ENCODE measurements at places on chromosomes 2 and 18.
A peak's percentile ranks its signal among the peaks of the same experiment; 100 is the strongest.

DNA sequence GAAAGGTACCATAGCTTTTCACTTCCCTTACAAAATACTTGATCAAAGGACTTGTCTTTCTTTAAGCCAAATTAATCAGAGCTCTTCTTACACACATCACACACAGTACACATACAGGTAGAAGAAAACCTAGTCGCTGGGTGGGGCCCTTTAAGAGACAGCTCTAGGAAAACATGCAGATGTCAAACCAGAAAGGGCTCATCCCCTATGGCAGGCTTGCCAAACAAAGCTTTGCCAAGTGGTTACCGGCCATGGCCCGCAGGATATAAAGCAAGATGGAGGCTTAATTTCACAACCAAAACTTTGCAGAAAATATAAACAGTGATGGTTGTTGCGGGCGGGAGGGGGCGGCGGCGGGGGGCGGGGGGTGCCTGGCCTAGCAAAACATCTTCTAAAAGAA lies 2156.0 kb upstream of the PIK3C3 start:
- no peak for DNase-seq

DNA sequence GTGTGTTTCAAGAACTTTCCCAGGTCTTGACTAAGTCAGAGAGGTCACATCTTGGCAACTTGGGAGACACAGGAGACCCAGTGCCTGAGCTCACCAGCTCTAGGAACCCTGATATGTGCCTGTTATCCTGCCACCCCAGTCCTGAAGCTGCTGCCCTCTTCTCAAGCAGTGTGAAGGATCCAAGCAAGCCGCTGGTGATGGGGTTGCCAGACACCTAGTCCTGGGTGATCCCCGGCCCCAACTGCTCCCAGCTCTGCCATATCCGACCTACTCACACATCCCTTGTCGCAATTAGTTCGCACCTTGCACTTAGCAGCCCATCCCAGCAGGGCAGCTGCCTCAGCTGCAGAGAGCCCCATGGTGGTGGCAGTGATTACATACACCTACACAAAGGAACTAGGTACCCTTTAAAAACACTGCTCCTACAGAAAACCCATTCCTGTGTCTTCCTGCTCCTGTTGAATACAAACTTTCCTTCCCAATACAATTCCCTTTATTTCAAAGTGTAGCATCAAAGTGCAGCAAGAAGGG lies 247.2 kb upstream of the RAB12 start:
- no peak for DNase-seq

- no peak for DNase-seq
Observed at GRCh38 chr2:135662088-135662487, 79.6 kb upstream of the UBXN4 start.

- no peak for DNase-seq
Observed at GRCh38 chr2:54092940-54093339, 22.5 kb upstream of the ACYP2 start.

DNA sequence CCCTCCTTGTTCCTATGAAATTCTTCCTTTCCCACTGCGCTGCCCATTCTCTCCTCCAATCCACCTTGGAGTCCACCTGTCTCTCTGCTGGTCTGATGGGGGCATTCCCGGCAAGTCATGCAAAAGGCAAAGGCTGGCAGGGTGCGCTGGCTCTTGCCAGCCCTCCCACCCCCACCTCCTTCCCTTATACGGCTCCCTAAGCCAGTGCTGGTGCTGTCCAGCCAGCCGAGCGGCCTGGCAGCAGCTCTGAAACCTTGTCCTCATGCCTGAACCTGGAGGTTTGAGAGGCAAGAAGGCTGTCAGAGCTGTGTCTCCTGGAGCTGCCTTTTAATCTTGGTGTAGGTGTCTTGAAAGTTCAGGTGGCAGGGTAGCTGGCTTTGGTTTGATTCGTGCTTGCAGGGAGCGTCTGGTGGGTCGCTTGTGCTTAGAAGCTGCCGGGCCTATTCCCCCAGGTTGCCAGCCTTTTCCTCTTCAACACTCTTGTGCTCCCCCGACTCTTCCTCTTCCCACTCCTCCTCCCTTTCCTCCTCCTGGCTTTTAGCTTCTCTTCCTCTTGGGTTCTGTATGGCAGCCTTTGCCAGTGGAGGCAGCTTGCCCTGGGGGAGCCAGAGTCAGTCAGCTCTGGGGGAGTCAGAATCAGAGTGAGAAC lies 748 bp downstream of the LIPG start:
- DNase-seq, result no peak

- DNase-seq, result no peak
Observed at GRCh38 chr2:225630824-225631533, 231.5 kb downstream of the NYAP2 start.

DNA sequence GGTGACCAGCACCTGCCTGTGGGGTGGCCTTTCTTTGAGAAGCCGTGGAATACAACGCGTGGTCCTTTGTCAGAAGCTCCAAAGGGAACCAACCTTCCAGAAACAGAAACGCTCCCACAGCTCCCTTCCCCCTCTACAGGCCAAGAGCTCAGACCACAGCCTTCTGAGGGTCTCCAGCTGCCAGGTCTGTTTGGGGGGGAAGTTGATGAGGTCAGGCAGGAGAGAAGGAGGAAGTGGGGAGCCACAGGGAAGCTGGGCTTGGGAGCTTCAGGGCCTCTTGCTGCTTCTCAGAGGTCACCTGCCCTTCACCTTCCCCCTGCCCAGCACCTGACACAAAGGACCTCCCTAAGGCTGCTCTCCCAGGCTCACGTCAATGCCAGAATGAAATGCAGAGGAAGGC lies 287.7 kb upstream of the ID2 start:
- DNase-seq, result no peak

- DNase-seq, result peak; percentile 56
Observed at GRCh38 chr18:68427951-68428401, 286.9 kb downstream of the TMX3 start.

DNA sequence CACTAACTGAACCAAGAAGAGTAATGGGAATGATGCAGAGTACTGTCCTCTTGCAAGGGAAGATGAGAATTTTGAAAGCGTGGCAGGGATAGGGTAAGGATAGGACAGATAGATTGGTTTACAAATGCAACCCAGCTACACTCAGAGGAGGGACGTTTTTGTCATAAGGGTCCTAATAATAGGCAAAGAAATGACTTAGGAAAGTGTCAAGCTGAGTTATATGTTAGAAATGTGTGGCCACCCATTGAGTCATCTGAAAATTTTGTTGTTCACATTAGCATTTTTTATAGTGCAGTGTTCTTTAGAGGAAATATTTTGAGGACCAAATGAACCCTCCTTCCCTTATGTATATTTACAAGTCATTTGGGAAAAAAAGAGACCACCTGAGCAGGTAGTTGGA lies 137.5 kb downstream of the PHLPP1 start:
- DNase-seq, result no peak

DNA sequence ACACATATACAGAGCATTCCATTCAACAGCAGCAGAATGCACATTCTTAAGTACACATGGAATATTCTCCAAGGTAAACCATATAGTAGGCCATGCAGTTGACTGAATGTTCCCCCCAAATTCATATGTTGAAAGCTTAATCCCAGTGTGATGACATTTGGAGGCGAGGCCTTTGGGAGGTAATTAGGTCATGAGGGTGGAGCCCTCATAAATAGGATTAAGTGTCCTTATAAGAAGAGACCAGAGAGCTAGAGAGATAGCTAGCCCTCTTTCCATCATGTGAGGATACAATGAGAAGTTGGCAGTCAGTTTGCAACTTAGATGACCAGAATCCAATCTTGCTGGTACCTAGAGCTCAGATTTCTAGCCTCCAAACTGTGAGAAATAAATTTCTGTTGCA lies 27.6 kb downstream of the TMEM185B start:
- DNase-seq, result no peak

- no peak for DNase-seq
Observed at GRCh38 chr18:58362027-58362575, 266.8 kb downstream of the ALPK2 start.

GRCh38 chr2:137975280-137976271 lies 11.3 kb downstream of the HNMT start:
- DNase-seq, result no peak

DNA sequence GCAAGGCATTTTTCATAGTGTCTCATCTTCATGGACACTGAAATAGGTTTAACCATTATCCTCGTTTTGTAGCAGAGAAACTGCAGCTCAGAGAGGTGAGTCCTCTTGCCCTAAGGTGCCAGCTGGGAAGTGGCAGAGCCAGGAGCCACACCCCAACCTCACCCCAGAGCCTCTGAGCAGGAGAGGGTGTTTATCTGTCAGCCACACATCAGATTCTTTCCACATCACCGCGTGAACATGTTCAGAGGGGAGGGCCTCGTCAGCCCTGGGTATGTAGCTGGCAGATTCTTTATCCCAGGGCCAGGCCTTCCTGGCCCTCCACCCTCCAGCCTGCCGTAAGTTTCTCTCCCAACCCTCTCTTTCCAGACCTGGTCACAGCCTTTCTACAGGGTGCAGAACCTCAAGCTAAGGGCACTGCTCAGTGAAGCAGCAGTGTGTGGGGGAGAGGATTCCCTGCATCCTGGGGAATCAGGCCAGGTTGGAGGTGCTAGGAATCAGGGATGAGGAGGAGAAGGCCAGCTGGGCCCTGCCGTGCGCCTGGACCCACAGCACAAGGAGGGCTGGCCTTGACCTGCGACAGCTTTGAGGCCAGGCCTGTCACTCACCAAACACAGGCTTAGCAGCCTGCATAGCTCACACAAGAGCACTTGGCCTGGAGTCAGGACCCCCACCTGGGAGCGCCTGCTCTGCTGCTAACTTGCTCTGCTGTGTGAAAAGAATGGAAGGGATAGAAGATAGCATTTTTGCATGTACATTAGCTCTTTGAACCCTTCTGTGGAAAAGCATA lies 111.3 kb upstream of the MCFD2 start:
- DNase-seq, result no peak

GRCh38 chr18:31426871-31427406 lies 20.6 kb upstream of the DSG3 start:
- no peak for DNase-seq
